ENCODE measurements at places on chromosomes 6 and 20.

DNA sequence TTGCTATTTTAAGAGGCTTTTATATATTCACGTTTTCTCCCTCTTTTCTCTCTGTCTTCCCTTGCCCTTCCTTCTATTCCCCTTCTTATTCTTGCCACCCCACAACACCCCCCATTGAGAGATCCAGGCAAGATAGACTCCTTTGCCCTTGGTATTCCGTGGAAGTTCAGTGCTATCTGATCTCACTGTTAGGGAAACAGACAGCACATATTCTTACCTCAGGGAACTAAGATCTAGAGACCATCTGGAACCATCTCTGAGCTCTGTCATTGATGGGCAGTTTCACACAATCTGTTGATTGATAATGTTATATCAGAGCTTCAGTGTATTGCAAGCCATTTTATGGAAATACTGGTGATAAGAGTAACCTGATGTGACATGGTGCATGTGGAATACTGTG, 228.8 kb downstream of the ARID1B start:
- DNase-seq = no peak

DNA sequence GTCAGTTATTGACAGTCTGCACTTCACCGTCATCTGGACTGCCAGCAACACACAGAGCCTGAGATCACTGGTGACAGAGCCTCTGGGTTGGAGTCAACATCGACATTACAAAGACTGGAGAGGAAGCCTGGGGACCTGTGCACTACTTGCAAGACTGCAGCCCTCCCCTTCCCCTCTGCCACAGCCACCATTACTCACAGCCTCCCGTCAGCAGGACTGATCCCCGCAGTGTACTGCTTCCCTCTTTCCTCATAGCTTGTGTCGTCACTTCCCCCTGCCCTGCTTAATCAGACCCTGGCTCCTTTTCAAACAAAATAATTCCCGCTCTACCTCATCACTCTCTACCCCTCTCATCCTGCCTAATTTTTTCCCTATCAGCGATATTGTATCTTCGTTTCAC, 235.5 kb upstream of the KCNQ5 start:
- no peak for DNase-seq

GRCh38 chr20:4070323-4071177, 55.2 kb upstream of the RNF24 start:
- DNase-seq = no peak

DNA sequence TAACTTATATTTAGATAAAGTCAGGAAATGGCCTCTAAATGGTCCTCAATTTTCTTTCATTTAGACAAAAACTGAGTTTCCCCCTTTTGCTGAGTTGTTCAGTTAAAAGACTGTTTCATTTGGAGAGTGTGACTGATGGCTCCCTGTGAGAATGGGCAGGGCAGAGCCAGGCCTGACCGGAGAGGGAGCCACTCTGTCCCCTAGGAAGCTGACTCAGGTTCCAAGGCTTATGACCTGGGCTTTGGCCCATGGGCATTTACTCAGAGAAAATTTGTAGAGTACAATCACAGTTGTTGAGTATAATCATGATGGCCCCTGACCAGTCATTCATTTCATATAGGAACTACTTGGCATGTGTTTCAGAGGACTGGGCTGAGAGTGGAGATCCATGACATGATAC, 37.0 kb upstream of the AIG1 start:
- DNase-seq = no peak

GRCh38 chr20:1817577-1818211, 77.5 kb upstream of the SIRPA start:
- DNase-seq = no peak

DNA sequence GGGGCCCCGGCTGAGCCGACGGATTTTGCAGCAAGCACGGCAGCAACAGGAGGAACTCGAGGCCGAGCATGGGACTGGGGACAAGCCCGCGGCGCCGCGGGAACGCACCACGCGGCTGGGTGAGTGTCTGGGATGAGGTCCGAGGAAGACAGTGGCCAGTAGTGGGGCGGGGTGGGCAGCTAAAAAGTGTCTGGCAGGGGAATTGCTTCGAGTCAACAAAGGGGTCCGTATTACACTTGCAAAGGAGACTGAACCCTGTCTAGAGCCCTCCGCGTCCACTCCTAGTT, 356 bp downstream of the BYSL start:
- DNase-seq = no peak

GRCh38 chr6:126167726-126168125, 172.2 kb upstream of the CENPW start:
- no peak for DNase-seq

GRCh38 chr6:130517444-130517931, 151.7 kb downstream of the TMEM200A start:
- no peak for DNase-seq

DNA sequence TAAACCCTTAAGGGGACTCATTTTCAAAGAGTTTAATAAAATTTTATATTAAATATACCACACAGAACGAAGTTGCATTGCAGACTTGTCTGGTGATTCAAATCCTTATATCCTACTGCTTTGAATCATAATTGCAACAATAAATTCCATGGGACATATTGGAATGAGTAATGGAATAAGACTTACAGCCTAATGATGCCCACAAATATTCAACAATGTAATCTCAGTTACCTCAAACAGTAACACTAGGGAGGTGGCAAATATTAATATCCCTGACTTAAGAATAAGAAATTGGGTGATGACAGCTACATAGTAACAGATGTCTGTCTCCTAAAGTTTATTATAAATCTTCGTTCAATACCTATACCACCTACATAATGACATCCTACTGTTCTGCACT, 52.6 kb downstream of the BMP5 start:
- no peak for DNase-seq

- no peak for DNase-seq
These were observed 392.6 kb downstream of the ZFAND3 start for GRCh38 chr6:38212116-38212515.

- no peak for DNase-seq
These were observed 315 bp upstream of the PDE10A start for GRCh38 chr6:165663377-165663735.

GRCh38 chr6:170019818-170020583, 268.6 kb downstream of the ERMARD start:
- DNase-seq = no peak

- no peak for DNase-seq
These were observed 130.4 kb upstream of the PLCB4 start for GRCh38 chr20:8938532-8938931.

DNA sequence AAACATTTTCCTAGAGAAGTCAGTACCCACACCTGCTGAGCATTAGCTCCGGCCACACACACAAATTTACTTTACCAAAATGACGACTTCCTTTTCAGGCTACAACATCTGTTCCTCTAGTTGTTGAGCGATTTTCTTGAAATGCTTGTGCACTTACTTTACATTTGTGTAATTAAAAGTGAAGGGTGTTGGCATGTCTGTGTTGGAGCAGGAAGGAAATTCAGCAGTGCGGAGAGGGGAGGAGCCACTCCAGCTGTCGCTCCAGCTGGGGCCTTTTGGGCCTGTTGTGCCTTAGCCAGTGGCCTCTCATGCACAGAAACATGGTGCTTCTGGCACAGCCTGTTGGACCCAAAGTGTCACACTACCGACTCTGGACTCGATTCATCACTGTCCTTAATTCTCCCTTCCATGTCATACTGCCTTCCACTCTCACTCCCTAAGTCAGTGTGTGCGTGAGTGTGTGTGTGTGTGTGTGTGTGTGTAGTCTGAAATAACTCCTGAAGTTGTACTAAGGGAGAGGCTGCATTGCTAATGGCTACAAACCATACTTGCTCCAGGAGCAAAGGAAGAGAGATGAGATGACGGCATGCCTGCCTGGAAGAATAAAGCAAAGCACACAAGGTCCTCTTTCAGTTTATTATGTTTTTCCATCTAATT, 191.8 kb upstream of the ARG1 start:
- no peak for DNase-seq

DNA sequence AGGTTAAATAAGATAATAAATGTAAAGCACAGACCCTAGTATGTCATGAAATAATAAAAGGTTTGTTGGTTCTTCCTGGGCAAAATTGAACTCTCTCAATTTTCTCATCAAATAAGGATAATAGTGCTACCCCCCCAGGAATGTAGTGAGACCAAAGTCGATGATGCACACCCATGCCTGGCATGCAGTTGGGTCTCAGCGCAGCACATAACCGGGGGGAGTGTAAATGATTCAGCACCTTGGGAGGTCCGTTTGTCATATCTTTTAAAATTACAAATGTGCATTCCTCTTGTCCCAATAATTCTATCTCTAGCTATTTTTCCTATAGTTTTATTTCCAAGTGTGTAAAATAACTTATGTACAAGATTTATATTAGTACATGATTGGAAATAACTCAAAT, 31.3 kb upstream of the CCDC167 start:
- DNase-seq = no peak

DNA sequence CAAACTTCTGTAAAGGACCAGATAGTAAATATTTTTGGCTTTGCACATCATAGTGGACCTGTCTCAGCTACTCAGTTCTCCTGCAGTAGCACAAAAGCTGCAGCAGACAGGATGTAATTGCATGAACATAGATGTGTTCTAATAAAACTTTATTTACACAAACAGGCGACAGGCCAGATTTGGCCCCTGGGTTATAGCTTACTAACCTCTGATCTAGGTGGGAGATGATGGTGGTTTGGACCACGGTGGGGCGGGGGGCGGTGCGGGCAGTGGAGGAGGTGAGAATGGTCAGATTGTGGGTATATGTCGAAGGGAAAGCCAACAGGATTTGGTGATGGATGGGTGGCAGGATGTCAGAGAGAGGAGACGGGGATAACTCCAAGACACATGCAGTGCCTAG, 196.3 kb downstream of the ZMYND8 start:
- no peak for DNase-seq

- DNase-seq = no peak
These were observed 214.3 kb downstream of the DHX35 start for GRCh38 chr20:39176457-39176856.

GRCh38 chr20:57612436-57612835, 7.8 kb downstream of the ZBP1 start:
- no peak for DNase-seq

- peak; percentile 73 for DNase-seq
These were observed 16.4 kb upstream of the ENPP4 start for GRCh38 chr6:46113370-46113769.

- DNase-seq = peak; percentile 4
These were observed 15.6 kb downstream of the MANBAL start for GRCh38 chr20:37305079-37305478.

GRCh38 chr6:101397199-101397598, 3.7 kb downstream of the GRIK2 start:
- no peak for DNase-seq

DNA sequence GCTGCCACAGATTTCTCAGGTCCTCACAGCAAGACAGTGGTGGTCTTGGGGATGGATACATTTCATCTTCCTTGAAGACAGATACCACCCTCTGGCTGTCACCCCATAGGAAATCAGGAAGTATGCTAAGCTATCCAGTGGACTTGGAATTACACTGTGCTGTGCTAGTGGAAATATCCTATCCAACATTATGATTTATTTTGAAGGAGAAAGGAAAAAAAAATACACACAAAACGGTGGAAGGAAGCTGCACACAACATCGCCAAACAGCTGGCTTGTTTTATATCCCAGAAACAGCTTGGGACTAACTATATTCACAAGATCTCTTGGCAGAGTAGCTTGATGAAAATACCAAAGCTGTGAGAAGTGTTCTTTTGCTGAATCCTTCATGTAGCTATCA, 257.6 kb downstream of the LAMA2 start:
- DNase-seq = no peak

DNA sequence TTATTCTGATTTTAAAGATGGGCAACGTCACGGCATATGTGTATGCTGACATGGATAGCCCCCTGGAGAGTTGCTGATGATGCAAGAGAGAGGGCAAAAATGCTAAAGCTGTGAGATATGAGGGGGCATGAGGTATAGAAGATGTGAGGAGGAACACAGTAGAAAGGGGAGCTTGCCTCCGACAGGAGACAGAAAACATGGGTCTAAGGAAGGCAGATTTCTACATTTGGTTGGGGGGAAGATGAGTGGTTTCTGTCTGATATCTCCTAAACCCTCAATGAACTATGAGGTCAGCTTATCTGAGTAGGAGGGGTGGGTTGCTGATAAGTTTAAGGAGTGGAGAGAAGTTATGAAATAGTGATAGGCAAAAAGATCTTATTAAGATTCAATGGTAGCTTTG, 6.0 kb downstream of the RNF24 start:
- no peak for DNase-seq

- DNase-seq = no peak
These were observed 82.0 kb downstream of the PKIB start for GRCh38 chr6:122692175-122692598.

DNA sequence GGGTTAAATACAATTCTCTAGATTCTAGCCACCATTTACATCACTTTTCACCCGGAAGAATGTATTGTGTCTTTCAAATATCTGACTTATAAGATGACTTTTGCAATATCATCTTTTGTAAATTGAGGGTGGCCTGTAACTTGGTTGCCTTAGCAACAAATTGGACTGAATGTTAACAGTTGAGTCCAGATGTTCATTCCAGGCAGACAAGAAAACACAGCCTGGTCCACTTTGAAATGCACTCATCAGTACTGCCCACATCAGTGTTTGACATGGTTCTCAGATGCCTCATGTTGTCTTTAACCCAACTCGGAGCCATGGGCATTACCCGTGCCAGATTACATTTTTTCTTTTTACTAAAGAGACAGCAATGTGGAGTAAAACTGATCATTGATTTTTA, 781.6 kb upstream of the CHD6 start:
- DNase-seq = no peak

DNA sequence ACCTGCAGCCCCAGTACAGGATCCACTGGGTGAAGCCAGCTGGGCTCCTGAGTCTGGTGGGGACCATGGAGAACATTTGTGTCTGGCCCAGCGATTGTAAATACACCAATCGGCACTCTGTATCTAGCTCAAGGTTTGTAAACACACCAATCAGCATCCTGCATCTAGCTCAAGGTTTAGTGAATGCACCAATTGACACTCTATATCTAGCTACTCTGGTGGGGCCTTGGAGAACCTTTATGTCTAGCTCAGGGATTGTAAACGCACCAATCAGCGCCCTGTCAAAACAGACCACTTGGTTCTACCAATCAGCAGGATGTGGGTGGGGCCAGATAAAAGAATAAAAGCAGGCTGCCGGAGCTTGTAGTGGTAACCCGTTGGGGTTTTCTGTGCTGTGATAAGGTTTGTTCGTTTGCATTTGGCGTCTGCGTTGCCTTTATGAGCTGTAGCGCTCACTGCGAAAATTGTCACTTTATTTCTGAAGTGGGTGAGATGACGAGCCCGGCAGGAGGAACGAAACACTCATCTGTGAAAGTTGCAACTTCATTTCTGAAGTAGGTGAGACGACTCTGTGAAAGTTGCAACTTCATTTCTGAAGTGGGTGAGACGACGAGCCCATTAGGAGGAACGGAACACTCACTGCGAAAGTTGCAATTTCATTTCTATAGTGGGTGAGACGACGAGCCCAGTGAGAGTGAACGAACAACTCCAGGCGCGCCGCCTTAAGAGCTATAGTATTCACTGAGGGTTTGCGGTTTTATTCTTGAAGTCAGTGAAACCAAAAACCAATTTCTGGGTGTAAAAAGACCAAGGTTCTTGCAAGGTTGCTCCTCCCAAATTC, 31.1 kb downstream of the SERPINB6 start:
- DNase-seq = no peak
